Stimulated activated CD8-positive, alpha-beta memory T cell treated with anti-CD3 and anti-CD28 coated beads, Interleukin-2, amount 100 ng/mL, for 1 hour (primary cell): ENCODE measurements at places on chromosomes 1 and 21.

- DNase-seq: no peak
Measured at GRCh38 chr1:15989776-15990175, 13.9 kb upstream of the ZBTB17 start.

- no peak for DNase-seq
Measured at GRCh38 chr1:29542548-29542947, 306.2 kb downstream of the PTPRU start.

DNA sequence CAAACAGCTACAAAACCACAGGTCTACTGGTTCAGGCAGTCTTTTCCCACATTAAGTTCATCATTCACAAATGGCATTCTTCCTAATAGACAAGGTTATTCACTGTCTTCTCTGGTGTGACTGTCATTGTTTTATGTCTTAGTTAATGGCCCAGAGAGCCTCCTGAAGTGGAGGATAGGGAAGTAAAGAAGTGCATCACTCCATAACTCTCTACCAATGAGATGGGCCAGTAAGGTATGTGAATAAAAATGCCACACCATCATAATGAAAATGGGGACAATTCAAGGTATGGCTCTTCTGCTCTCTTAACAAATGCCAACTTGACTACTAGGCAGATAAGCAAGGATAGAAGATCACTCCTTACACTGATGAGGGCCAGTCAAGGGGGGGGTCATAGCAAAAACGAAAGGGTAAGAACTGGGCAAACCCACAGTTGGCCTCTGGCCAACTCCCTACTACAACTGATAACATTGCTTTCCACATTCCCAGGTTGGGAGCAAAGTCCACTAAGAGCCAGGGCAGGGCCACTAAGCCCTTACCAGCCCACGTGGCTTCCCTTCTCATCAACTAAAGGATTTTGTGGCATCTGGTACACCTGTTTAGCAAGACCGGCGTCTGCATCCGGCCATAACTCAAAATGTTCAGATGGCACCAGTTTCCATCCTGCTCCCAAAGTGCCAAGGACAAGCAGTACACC is 10.0 kb downstream of the PABPC4 start:
- no peak for DNase-seq

GRCh38 chr1:180805316-180805715 is 107.4 kb upstream of the KIAA1614 start:
- no peak for DNase-seq

GRCh38 chr1:3889936-3890335 is 10.1 kb downstream of the C1orf174 start:
- DNase-seq: no peak

DNA sequence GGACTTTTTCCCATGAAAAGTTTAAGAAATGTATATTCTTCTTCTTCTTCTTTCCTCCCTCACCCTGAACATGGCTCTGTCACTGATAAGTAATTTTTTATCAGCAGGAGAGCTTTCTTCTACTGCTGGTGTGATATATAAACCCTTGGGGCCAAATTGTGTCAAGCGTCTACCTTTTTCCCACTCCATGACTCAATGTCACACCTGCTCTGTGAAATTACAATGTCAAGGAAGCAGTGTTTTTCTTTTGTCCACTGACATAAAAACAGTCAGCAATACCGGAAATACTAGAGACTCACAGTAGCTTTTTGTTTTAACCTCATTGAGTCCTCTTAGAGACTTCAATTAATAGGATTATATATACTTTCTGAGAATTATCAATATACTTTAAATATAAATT is 416.2 kb upstream of the ADGRL4 start:
- no peak for DNase-seq

DNA sequence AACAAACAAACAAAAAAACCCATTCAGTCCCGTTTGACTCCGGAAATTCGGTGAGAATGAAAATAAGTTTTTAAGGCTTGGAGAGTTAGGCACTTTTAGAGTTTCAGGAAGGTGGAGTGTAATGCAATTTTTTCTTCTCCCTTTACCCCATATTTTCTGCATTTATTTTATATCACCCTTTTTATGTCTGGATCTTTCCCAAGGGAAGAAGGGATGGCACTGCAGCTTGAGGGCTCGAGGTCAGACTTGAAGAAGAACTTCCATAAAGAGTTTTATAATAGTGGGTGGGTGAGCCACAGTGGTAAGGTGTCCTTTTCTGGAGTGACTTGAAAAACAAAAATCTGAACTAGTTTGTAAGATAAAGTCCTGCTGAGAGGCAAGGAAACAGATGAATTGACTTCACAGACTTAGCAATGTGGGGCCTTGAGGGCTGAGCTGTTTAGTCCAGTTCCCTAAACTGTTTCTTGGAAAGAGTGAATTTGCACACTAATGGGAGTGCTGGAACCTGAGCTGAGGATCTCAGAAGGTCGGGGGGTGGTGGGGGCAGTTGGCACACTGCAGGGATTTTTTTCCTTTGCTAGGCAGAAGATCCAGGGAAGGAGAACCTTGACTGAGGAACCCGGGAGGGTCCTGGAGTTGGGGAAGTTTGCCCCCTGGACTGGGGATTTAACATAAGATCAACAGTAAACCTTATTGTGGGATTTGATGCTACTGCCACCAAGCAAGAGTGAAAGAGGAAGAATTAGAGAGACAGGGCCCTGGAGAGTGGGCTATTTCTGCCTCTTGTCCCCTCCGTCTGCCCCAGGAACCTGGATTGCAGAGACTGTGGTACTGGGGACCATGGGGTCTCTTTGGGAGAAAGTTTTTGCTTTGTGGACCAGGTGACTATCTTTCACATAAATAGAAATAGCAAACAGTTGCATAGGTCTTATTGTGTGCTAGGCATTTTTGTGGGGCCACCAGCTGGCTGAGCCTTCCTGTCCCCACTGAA is 1.8 kb upstream of the MEX3A start:
- no peak for DNase-seq

DNA sequence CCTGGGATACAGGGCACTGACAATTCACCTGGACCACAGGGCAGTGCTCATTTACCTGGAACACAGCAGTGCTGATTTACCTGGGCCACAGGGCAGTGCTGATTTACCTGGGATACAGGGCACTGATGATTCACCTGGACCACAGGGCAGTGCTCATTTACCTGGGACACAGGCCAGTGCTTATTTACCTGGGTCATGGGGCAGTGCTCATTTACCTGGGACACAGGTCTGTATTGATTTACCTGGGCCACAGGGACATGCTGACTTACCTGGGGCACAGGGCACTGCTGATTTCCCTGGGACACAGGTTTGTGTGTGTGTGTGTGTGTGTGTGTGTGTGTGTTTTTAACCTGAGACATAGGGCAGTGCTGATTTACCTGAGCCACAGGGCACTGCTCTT is 261.7 kb downstream of the MATN1 start:
- DNase-seq: no peak

- DNase-seq: no peak
Measured at GRCh38 chr1:209456878-209457277, 126.6 kb upstream of the CAMK1G start.
